ENCODE measurements at places on chromosomes 7 and 10. TPM values are rescaled to one million over a fixed set of nuclear protein-coding genes. Genes with fewer than 3 reads are reported as not detected.

The GAD2 gene
- total RNA-seq: not detected

The HTRA1 gene
- 64.4 TPM for total RNA-seq

The RASA4 gene
- total RNA-seq: 2.8 TPM

The PTPRN2 gene
- total RNA-seq: 0.76 TPM

The ZNF438 gene
- total RNA-seq: 2.1 TPM

The NUTM2E gene
- total RNA-seq: 0.31 TPM

The FKBP6 gene
- total RNA-seq: not detected

The MGMT gene
- 8.2 TPM for total RNA-seq

The STRIP2 gene
- total RNA-seq: 6.5 TPM

The C1GALT1 gene
- 26.2 TPM for total RNA-seq

The EZH2 gene
- 20.7 TPM for total RNA-seq

The CNNM1 gene
- 26.9 TPM for total RNA-seq

The SFTPD gene
- 0.20 TPM for total RNA-seq

The SYPL1 gene
- total RNA-seq: 88.0 TPM

The SDK1 gene
- total RNA-seq: 0.40 TPM

The ATOH7 gene
- total RNA-seq: 0.15 TPM

The TYW1 gene
- 15.0 TPM for total RNA-seq

The KLF14 gene
- total RNA-seq: 0.08 TPM

The CHST3 gene
- 53.7 TPM for total RNA-seq

The BHLHA15 gene
- 0.71 TPM for total RNA-seq

The EBLN1 gene
- not detected for total RNA-seq

The TMEM270 gene
- total RNA-seq: 0.22 TPM

The KIAA1217 gene
- total RNA-seq: 2.5 TPM

The SPACDR gene
- total RNA-seq: 0.89 TPM

The ALDH18A1 gene
- total RNA-seq: 46.8 TPM

The ASB10 gene
- total RNA-seq: not detected

The SPDYE8 gene
- total RNA-seq: not detected

The ERVW-1 gene
- not detected for total RNA-seq

The IDI2 gene
- not detected for total RNA-seq

The ARHGAP12 gene
- total RNA-seq: 22.9 TPM

The SLC26A4 gene
- total RNA-seq: 0.11 TPM

The DNA2 gene
- 9.0 TPM for total RNA-seq

The SLC16A9 gene
- total RNA-seq: 0.13 TPM
